Right renal cortex interstitium (tissue), 3 donors: ENCODE measurements at places on chromosomes 3 and 15. TPM values are rescaled to one million over a fixed set of nuclear protein-coding genes. Genes with fewer than 3 reads are reported as not detected.

GRCh38 chr3:72310419-72311380 is 525.8 kb upstream of the PROK2 start:
- peak; percentile 31 for DNase-seq

DNA sequence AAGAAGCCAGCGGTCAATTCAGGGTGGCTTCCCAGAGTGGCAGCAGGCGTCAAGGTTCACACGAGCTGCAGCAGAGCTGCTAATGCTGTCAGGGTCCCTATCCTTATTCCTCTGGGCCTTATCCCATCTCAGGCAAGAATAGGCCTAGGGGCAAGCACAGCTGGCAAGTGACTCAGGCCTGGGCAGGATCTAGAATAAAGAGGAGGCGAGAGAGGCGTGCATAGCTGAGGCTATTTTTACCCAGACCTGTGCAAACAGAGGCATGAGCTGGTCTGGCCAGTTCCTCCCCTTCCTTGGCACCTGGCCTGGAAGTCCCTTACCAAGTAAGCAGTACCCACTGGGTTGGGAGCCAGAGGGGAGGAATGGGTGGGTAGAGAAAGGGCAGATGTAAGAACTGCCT is 12.2 kb upstream of the VIPR1 start:
- no peak for DNase-seq

- DNase-seq, result no peak
Observed at GRCh38 chr15:51288143-51289065, 50.0 kb downstream of the CYP19A1 start.

DNA sequence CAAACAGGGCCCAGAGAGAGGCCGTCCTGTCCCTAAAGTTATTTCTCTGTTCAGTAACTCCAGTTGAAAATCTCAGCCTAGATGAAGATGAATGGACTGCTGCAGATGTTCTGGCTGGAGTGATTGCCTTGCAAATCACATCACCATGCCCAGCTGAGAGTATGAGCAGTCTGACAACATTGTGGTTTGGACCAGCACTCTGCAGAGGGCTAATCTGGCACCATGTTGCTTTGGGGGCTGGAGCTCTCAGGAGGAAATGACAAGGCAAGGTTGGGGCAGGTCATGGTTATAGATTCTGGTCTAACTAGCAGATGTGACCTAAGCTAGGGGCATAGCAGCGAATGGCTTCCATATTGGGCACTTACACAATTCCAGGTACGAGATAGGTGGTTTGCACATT is 314.2 kb downstream of the CLSTN2 start:
- DNase-seq, result no peak

- DNase-seq, result no peak
Observed at GRCh38 chr3:109109574-109109973, 8.4 kb downstream of the MORC1 start.

DNA sequence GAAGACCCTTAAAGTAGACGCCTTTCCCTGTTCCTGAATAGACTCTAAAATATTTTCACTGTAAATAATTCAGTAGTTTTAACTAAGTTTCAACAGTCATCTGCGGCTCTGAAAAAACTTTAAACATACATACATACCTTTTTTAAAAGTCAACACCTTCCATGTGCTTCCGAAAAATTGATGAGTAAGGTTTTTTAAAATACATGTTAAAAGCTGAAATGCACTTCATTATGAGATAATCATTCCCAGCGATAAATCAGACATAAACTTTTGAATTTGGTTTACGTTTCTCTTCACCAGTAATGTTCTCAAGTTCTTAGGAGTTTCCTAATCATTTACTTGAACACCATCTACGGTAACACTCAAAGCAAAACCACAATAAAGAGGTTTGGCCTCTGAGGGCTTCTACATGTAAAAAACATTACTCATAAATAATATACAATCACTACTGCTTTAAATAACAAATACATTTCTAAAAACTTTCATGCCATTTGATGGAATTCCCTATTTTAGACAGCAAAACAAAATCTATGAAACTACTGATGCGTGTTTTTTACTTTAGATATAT is 403.5 kb downstream of the SHQ1 start:
- DNase-seq, result no peak

- no peak for DNase-seq
Observed at GRCh38 chr3:155147588-155147987, 67.5 kb downstream of the MME start.

DNA sequence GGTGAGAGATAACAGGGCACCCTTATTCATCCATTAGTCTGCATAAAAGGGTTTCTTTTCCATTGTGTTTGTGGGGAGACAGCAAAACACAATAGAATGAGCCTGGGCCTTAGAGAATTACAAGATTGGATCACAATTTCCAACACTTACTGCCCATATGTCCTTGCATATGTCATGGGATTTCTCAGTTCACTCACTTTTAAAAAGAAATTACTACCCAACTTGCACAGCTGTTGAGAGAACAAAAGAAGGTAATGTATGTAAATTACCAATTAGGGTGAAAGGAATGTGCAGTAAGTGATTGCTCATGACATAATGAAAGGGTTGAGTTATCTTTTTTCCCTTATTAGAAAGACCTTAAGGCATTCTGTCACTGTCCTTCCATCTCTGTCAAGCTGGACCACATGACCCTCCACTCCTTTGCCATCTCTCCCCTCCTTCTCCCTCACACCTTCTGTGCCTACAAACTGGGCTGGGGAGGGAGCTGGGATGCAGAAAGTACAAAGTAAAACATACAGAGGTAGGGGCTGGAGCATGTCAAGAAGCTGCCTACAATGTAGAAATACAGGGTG is 244.2 kb downstream of the ZMAT3 start:
- no peak for DNase-seq

DNA sequence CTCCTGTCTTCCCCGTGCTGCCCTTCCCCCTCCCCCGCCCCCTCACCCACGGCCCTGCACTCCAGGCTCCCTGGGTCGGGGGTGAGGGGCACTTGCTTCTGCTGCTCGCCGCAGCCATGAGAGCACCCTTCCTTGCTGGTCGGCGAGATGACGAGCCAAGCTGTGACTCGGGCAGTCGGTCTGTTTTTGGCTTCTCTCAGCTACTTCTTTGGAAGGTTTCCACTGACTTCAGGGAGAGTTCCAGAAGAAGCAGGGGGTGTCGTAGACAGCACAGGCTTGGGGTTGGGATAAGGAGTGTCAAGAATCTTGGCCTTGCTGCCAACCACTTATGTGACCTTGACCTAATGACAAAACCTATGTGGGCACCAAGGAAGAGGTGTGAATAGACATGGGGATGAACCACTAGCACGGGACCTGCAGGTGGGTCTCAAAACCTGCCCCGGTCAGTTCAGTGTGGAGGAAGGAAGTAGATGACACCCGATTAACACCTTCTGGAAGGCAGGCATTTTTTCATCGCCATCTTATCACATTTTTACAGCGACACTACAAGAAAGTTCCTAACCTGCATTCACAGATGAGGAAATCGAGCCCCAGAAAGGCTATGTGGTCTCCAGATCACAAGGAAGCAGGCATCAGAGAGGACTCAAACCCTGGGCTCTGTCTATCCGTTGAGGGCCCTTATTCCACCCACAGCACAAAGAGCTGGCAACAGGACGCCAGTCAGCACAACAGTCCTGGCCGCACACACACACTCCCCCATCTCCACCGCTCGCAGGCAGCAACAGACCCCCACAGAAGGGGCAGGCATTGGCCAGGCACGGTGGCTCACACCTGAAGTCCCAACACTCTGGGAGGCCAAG is 120.9 kb downstream of the LIPC start:
- no peak for DNase-seq

- DNase-seq, result no peak
Observed at GRCh38 chr3:122533931-122534334, 19.2 kb upstream of the KPNA1 start.

DNA sequence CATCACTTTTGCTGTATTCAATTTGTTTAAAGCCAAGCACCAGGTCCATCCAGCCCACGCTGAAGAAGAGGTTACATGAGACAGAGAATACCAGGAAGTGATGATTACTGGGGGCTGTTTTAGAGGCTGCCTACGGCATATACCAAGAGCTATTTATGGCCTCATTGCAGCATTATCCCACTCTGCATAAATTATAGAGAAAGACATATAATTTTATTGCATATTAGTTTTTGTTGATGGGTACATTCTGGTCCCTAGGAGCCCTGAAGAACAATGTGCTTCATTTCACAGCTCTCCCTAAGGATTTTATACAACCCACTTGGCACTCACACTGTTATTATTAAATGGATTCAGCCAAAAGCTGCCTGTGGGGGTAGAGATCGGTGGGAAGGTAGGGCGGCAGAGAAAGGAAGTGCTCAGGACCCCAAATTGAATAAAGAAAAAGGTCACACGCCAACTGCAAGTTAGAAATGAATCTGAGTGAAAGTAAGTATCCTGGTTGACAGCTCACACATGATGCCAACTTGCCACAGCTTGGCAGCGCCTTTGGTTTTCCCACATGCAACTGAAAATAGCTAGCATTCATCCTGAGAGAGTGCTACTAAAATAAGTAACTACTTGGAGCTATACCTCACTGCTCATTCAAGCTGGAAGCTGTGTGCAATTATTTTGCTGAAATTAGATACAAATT is 73.7 kb downstream of the CCNL1 start:
- no peak for DNase-seq

Gene GOLGA8R
- polyA plus RNA-seq, result 4.8 TPM

Gene SLC6A11
- polyA plus RNA-seq, result 0.08 TPM

Gene NOP10
- polyA plus RNA-seq, result 133 TPM

Gene XYLB
- polyA plus RNA-seq, result 8.8 TPM

Gene GABRG3
- 2.4 TPM for polyA plus RNA-seq
